Hypothalamus (tissue), 51 donors: ENCODE measurements at places on chromosomes 2 and 18.

- DNase-seq, result no peak
These were observed 110.1 kb downstream of the GALR1 start for GRCh38 chr18:77359561-77360314.

DNA sequence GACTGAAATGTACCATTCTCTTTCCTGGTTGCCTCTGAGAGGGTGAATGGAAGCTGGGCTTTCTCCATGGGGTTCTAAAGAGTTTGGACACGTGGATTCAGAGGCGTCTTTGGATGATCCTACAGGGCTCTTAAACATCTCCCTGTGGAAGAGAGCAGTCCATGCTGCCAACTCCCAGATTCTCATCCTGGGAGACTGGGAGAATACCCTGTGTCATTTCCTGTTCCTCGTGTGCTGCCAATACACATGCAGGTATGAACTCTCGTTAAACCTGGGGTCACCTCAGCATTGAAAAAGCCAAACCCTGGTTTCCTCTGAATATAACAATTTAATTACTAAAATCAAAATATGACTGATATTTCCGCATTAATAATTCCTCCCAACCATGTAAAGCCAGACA is 73.3 kb upstream of the NT5C1B start:
- DNase-seq, result no peak

DNA sequence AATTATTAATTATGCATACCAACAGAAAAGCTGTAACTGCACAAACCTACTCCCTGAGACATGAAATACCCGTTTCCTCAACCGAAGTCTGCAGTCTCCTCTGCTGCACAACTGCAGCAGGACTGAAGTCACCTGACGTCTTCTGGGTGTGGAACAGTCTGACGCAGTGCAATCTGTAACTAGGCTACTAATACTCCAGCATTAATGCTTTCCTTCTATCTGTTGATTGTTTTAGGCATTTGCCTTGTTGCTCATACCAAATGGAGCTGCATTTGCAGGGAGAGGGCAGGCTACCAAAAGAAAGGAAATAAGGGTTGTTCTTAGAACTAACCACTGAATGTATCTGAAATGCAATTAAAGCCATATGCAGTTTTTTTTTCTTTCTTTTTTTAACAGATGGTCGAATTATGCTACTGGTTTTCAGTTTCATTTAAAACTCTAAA is 40.1 kb downstream of the RTN4 start:
- no peak for DNase-seq

GRCh38 chr2:180520921-180521581 is 459.4 kb upstream of the UBE2E3 start:
- no peak for DNase-seq

DNA sequence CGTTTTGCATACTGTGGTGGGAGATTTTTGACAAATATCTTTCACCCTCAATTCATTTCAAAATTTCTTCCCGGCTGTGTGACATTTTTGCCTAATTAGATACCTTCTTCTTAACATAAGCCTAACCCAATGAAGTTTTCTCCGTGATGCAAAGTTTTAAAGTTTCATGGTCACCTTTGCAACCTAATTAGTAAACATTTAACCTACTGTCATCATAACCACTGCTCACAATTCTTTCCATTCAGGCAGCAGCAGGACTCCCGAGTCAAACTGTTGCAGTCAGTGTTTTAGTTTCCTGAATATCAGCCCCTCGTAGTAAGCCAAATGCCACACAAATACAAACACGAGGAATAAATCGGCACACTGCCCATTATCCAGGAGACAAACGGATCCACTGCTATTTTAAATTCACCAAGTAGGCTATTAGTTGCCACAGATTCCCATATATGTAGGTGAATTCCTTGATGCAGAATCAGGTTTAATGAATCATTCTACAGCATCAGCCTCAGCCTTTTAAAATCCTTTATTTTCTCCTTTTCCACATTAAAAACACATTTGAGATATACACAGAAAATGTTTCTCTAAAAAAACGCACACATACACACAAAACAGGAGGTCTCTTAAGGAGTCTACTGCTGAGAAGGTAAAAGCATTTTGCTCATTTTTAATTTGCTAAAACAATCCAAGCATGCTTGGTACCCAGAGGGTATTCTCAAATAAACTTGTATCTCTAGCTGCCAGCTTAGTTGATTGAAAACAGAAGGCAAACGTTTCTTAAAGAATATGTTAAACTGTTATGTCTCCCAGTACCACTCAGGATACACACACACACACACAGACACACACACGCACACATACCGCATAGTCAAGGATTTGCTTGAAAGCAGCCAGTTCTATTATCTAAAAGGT is 106.5 kb upstream of the KCTD1 start:
- DNase-seq, result no peak

DNA sequence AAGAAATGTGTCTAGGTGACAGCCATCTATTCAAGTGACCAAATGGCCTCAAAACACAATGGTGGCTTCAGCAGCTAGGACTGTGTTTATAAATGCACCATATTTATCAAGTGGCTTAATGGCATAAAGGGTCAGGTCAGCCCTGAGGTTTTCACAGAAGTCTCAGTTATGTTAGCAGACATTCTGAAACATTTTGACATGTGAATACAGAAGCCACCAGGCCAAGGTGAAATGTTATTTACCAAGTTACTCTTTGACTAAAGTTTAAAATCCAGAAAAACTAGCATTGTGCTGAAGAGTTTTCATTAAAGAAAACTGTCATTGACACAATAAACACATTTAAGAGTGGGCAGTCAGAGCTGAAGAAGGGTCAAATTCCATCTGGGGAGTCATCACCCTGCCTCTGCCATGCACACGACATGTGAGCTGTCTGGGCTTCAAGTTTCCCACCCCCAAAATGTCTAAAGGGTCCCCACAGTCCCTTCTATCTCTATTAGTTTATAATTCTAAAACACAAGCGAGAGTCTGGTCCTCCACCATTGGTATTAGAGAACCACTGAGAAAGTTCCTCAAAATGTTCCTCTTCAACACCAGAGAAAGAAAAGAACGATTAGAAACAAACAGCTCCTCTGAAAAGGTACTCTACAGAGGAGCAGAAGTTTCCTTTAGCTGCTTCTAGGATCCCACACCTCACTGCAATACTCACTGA is 77.5 kb upstream of the FZD5 start:
- no peak for DNase-seq

DNA sequence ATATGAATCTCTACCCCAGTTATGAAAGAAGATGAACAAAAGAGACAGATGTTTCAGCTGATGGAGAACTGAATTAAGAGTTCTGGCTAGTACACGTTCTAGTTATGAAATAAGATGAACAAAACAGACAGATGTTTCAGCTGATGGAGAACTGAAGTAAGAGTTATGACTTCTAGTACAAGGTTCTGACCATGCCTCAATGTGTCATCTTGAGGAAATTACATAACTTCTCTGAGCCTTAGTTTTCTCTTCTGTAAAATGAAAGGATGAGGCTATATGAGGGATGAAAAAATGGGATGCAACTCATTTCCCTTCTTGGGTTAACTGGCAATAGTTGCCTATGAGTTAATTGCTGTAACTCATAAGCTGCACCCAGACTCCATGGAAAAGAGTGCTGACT is 92.9 kb upstream of the WDR75 start:
- no peak for DNase-seq

DNA sequence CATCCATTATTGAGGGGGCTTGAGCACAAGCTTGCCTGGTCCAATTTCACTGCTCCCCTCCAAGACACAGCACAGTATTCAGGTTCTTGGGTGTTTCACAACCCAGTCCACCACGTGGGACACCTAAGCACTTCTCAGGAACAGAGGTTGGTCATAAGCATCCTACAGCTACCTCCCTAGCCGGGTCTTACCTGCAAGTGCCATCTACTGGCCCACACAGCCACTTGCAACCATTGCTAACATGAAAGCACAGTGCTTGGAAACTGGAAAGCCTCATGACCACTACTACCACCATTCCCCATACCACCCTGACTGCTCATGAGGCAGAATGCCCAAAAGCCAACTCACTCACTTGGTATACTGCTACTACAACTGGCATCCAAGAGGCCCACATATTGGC is 105.7 kb upstream of the RPRM start:
- no peak for DNase-seq

DNA sequence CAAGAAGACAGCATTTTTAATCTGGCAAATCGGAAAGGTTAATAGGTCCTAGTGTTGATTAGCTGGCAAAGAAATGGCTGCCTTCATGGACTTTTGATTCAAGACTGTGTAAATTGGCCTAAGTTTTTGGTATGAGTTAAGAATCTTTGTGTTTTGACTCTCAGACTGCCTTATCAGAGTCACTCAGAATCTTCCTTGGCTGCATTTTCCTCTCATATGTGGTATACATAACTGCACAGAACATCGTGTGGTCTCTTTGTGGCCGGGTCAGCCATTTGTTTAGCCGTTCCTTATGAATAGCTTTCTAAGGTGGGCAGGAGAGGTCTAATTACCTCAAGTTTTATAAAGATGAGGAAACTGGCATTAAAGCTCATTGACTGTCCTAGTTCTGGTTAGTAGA is 30.1 kb downstream of the CAB39 start:
- DNase-seq, result no peak

- no peak for DNase-seq
These were observed 7.0 kb downstream of the GPR35 start for GRCh38 chr2:240632306-240632721.

DNA sequence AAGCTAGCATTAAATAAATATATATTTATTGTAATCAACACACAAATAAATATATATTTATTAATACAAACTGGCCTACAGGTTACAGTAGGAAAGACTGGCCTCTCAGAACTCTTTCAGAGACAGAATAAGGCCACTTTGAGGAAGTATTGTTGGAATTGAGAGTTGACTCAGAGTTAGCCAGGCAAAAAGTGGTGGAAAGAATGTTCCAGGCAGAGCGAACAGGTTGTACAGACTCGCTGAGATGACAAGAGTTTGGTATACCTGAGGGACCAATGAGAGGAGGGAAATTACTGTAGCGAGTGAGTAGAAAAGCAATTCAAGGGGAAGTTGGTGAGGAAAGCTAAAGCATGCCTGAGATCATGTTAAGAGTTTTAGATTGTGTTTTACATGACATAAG is 19.0 kb upstream of the XDH start:
- DNase-seq, result no peak

DNA sequence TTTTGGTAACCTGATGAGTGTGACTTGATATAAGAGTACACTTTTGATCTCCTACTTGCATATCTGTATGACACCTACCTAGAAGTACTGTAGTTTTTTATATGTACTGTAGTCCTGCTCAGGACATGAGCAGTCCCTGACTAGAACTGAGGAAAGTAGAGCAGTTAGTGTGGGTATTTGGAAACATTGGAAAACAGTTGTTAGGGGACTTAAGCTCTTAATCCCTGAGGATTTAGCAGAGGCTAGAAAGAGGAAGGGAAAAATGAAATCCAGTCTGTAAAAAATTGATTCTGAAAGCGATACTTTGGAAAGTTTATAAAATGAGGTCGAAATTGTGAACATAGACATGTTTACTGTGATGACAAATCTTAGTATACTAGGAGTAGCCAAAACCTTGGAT is 125.6 kb downstream of the NCOA1 start:
- no peak for DNase-seq

DNA sequence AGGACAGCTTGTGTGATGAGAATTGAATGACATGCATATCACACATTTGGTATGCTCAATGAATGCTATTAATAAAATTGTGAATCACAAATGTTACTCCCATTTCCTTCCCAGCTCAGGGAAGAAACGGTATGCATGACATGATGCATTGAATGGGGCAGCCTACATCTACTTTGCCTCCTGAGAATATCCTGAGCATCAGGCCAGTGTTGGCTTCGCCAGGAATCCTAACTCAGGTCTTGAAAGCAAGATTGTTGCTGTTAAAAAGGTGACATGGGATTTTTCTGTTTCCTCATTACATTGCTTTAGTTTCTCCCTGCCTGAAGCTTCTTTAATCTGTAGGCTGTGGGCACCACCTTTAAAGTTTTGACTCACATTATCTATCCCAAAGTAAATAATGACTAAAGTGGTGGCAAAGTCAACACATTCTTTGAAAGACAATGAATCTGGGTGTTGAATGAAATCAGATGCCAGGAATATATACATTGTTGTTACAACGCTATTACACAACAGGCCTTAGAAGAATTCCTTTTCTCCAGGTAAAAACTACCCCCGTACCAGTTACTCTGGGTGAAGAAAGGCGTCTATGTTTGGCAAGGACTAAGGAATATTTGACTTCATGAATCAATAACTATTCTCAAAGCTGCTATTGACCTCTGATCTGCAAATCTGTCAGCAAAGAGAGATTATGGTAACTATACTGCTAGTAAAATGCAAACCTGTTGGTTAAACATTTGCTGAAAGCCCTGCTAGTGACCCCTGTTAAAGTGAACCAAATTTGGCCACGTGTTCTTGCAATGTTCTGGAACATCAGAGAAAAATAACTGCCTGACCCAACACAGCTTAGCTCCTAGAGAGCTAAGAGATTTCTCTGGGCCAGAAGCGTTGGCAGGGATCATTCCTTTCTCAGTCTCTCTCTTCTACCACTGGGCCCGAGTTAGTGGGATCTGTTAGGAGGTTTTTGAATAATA is 30.5 kb upstream of the NEDD4L start:
- DNase-seq, result no peak

DNA sequence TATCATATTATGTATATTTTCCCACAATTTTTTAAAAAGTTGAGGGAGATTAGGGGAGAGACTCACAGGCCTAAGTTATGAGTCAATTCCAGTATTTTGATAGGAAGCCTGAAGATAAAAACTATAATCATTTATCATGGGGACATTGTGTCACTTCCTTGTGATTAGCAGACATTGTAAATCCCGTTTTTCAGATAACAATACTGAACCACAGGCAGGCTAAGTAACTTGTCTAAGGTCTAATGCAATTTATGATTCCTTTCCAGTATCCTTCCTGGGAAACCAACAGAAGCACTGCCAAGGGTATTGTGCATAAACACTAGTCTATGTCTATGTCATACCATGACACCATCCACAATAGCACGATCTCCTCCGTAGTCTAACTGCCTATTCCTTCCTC is 235.2 kb upstream of the PIK3C3 start:
- no peak for DNase-seq

- no peak for DNase-seq
These were observed 52.0 kb downstream of the ANKRD44 start for GRCh38 chr2:197258580-197258979.

- no peak for DNase-seq
These were observed 15.2 kb upstream of the NT5DC4 start for GRCh38 chr2:112705575-112705974.

DNA sequence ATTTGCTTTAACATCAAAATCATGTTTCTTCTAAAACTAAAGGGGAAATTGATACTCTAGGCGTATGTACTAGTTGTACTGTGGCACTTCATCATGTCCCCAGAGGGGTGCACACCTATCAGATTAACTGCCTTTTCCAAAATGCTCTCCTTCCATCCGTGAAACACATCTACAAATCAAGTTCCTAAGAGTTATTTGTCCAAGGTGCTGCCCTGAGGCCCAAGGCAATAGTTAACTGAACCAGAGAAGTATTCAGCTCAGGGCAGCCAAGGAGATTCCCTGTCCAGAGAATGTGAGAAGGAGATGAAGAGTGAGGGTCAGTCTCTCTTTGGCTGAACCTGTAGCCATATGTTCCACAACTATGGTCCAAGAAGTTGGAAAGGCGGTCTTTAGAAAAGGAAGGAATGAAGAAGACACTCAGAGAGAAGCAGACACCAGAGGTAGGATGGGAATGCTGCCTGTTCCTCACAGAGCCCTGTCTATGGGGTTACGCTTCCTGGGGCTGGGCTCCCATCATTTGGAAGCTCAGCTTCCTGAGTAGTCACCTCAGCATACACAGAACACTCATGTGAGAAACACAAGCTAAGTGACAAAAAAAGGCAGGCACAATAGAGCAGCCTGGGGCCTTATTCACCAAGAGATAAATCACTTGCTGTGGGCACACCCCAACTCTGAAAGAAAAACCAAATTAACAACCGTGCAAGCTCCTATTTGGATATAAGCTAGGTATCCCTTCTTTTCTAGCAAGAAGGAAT is 55.6 kb downstream of the ANKRD44 start:
- no peak for DNase-seq
